ENCODE measurements at places on chromosomes 1 and 21. TPM values are rescaled to one million over a fixed set of nuclear protein-coding genes. Genes with fewer than 3 reads are reported as not detected.

DNA sequence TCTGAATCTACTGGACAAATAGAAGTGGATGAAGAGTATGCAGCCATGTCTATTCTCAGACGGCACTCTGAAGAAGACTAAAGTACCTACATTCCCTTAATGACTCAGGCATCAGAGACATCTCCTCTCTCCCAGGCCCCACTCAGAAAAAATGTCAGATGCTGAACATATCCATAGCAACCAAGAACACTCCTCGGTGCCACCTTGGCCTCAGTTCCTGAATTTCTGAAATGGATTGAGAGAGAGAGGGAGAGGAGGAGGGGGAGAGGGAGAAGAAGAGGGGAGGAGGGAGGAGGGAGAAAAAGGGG is 16.0 kb upstream of the OVAAL start:
- no peak for DNase-seq

GRCh38 chr1:67831850-67832513 is 1.3 kb downstream of the GNG12 start:
- DNase-seq: peak; percentile 88

DNA sequence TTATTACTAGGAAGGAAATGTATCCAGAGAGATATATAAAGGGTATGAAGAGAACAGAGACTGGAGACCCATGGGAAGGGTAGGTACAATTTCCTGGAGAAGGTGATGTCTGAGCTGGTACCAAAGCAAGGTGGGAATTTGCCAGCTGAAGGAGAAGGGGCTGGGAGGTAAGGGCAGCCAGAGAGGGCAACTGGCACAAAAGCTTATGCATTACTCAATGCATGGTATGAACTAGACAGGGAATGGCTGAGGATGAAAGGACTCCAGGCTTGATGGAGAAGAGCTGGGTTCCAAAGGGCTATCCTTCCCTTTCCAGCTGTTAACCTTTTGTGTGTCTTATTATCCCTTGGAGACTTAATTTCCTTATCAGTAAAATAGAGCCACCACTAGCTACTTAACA is 113.6 kb upstream of the GADD45A start:
- DNase-seq: no peak

GRCh38 chr1:216805233-216805632 is 82.0 kb upstream of the ESRRG start:
- no peak for DNase-seq

DNA sequence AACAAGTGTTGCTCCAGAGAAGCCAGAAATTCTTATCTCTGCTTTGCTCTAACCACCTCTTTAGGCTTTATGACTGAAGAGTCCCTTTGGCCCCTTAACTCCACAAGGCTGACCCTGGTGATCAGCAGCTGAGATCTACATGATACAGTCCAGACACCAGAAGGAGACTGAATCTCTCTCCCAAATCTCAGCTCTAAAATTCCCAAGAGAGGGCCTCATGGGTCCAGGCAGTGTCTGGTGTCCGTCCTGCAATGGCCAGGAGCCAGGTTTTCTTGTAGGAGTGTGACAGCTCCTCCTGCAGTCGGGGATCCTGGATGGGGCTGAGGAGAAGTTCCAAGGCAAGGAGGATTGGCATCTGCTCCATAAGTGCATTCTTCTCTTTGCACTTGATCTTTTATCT is 35.3 kb downstream of the L1TD1 start:
- no peak for DNase-seq

- no peak for DNase-seq
These were observed 1194.5 kb downstream of the PLA2G4A start for GRCh38 chr1:188023206-188023605.

- no peak for DNase-seq
These were observed 32.8 kb upstream of the RNF11 start for GRCh38 chr1:51203121-51203873.

GPR3 gene
- polyA plus RNA-seq: 0.60 TPM
